ENCODE measurements at places on chromosomes 16 and 17.

DNA sequence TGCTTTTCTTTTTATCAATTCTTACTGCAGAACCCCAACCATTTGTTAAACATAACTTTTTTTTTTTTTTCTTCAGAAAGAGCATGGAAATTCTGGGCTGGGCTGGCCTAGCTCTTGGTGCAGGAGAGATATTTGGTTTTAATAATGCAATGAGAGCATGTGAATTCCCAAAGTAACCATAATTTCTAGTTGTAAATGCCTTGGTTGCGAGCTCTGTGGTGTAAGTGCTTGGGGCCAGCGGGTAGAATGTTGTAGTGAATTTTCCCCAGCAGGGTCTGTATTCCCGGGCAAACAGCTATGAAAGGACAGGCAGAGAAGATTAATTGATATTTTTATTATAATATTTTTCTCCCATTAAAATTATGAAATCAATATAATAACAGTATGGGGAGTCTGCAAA, 465.6 kb downstream of the HS3ST4 start:
- DNase-seq = no peak

- DNase-seq = no peak
Measured at GRCh38 chr16:11631214-11631613, 37.0 kb upstream of the SNN start.

- DNase-seq = no peak
Measured at GRCh38 chr16:82358606-82359221, 188.7 kb upstream of the MPHOSPH6 start.

- DNase-seq = no peak
Measured at GRCh38 chr16:85302018-85302847, 190.0 kb upstream of the CIBAR2 start.

GRCh38 chr17:76554131-76554530, 14.3 kb downstream of the PRCD start:
- DNase-seq = no peak

GRCh38 chr17:27968206-27968732, 74.2 kb upstream of the NLK start:
- no peak for DNase-seq

DNA sequence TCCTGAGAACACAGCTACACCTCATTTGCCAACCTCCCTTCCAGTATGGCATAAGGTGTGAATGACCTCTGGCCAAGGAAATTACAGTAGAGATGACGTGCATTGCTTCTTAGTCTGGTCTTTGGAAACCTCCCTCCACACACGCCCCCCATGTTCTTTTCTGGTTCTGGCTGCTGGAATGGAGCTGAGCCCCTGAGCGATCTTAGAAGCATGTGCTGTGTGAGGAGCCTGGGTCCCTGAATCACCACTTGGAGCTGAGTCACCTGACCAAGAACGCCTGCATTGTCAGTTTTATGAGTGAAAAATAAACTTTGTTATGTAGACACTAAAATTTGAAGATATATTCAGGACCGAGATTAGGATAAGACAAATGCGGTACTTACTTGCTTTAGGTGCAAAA, 51.4 kb downstream of the HS3ST3A1 start:
- DNase-seq = no peak

DNA sequence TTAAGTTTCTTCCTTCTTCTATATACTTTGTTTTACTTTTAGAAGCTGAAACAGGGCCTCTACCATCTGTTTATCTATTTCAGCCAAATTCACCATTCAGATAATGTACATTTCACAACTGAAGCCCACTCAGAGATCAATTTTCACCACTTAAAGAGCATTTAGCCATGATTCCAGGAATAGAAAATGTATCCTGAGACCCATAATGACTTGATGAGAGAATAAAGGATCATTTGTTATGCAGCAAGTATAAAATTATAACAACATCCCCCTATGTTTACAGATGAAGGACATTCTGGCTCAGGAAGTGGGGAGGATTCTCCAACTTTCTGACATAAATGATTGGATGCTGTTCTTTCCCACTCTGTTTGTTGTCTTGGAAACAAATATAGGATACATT, 962.1 kb upstream of the EEF2KMT start:
- no peak for DNase-seq

- no peak for DNase-seq
Measured at GRCh38 chr17:47301831-47302230, 21.9 kb upstream of the EFCAB13 start.

- DNase-seq = no peak
Measured at GRCh38 chr17:52233176-52233575, 74.7 kb upstream of the CA10 start.

- DNase-seq = no peak
Measured at GRCh38 chr16:23858542-23858941, 22.8 kb downstream of the PRKCB start.

DNA sequence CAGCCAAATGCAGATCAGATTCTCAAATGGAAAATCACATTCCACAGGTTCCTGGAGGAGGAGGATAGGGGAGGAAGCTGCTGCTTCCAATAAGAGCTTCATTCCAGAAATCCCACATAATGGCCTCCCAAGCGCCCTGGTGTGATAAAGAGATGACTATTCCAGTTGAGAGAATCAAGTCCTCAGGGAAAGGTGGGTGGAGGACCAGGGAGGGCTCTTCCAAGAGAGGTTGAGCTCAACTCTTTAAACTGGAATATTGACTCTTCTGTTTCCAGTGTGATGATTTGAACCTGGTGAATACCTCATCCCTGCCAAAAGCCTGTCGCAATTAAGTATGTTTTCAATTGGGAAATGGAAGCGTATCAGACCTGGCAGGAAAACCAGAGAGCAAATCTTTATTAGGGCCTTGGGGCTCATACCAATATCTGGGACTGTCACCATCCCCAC, 81.4 kb upstream of the DYNLRB2 start:
- no peak for DNase-seq

GRCh38 chr17:44001461-44001920, 2.9 kb upstream of the NAGS start:
- DNase-seq = no peak

Measured in stimulated activated naive CD8-positive, alpha-beta T cell treated with anti-CD3 and anti-CD28 coated beads, Interleukin-15, amount 100 ng/mL, for 72 hours (primary cell).